ENCODE measurements at places on chromosomes 4 and X.
A peak's percentile ranks its signal among the peaks of the same experiment; 100 is the strongest.

GRCh38 chrX:38249965-38250364, 29.3 kb upstream of the SRPX start:
- no peak for DNase-seq

DNA sequence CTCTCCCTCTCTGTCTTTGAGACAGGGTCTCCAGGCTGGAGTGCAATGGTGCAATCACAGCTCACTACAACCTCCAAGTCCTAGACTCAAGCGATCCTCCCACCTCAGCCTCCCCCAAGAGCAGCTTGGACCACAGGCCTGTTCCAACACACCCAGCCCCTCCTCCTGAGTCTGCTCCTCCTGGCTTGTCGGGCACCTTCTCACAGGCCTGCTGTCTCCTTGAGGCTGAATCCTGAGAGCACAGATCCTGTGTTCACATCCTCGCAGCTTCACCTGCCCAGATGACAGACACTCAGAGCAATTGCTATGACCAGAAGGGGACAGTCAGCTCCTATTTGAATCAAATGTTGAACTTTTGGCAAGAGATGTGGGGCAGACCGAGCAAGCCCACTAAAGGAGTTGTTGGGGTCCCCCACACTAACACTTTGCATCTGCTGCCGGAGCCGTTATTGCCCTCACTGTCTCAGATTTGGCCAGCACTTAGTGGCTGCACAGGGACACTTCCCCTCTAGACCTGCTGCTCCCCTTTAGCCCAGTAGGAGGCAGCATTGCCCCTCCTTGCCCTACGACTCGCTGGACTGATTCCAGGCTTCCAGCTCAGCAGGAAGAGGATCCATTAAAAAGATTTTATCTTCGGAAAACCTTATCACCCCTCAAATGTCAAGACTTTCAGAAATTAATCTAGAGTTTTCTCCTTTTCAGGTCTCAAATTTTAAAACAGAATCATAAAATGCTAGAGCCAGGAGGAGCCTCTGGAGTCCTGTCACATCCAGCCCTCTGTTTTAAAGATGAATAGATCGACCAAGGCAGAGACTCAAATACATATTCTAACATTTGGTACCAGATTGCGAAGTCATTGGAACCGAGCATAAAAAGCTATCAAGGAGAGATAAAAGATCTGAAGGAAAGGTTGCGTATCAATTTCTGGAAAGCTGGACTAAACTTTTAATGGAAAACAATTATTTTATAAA, 113.7 kb downstream of the USP46 start:
- peak; percentile 68 for DNase-seq

- no peak for DNase-seq
These were observed 459.9 kb upstream of the BOD1L1 start for GRCh38 chr4:14087459-14087858.

GRCh38 chr4:127498366-127498765, 134.4 kb upstream of the INTU start:
- no peak for DNase-seq

GRCh38 chr4:78525559-78525958, 26.0 kb upstream of the ANXA3 start:
- DNase-seq: no peak

DNA sequence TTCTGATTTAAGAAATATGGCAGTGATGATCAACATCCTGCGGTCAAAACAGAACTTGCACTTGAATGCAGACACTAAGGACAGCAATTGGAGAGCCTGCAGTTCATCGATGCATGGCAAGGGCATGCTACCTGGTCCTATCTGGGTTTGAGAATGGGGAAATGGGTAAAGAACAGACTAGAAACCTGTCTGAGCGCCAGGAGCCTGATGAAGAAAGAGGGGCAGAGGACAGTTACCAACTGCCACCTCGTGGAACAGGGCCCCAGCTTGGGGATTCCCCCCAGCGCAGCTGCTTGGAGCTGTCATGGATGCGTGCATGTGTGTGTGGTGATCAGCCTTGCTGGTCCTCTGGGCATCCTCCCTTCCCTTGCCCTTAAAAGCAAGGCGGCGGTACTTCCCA, 30.2 kb upstream of the NKRF start:
- no peak for DNase-seq

DNA sequence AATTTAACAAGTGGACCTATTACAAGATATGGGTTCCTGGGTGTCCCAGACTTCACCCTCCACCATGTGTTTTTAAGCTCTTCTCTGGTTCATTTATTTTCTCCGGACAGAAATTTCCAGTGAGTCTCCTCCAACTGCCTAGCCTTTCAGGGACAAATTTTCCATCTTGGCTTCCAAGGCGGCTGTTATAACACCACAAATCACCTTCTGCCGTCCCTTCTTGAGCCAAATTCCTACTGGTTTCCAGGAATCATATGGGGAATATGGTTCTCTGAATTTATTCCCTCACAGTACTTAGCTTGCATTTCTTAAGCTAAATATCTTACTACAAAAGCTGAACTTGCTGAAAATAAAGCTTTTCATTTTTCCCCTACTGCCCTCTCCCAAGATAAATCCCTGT, 18.8 kb downstream of the NEXMIF start:
- DNase-seq: no peak

- no peak for DNase-seq
These were observed 28.0 kb downstream of the NYX start for GRCh38 chrX:41475191-41475590.

DNA sequence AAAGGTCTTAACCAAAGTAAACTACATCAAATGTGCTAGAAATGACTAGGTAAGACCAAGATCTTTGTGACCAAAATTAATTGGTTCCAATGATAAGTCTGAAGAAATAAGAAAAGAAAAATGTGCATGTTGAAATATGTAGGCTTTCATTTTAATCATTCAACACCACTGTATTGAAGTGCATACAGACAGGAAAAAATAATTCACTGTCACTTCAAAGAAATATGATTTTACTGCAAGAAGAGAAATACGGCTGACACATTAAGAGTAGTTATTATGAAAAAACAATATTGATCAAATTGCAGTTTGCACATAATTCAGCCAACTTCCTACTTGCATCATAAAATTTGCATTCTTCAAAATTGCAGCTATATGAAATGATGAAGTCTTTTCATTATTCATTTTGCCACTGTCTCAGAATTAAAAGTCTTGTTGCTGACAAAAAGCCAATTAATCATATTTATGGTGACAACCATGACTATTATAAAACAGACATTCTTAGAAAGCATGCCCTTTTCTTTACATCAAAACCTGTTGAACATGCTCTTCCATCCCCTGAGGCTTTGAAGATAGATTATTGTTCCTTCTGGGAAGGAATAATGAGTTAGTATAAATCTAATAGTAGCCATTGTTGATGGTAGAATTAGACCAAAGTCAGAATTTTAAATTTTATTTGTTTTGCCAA, 405.9 kb upstream of the MAD2L1 start:
- DNase-seq: peak; percentile 8

- DNase-seq: no peak
These were observed 250.0 kb downstream of the CBR4 start for GRCh38 chr4:168759959-168760527.

- DNase-seq: peak; percentile 10
These were observed 220.1 kb downstream of the AFAP1 start for GRCh38 chr4:7719354-7720174.

DNA sequence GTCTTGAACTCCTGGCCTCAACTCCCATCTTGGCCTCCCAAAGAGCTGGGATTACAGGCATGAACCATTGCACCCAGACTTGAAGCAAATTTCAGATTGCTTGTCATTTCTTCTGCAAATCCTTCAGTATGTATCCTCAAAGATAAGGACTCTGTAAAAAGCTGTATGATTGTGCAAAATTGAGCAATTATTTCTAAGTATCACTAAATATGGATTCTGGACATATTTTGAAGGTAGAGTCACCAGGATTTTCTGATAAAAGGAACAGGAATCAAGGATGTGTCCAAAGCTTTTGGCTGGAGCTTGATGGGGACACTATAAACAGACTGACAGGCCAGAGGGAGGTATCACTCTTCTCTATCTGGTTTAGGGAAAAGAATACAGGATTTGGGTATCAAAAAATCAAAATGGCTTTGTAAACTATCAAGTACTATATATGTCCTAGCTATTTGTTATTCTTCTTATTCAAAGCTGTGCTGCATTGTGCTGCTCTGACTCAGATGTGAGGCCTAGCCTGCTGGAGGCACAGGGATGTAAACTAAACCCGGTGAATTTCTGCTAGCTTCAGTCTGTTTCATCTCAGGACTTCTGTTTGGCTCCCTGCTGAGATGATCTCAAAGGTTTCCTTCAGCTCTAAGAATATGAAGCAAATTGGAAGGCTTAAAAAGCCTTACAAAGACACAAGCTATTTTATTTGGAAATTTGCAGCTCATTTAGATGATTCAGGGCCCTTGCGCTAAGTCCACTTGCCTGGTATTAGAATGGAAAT, 8.3 kb downstream of the RPS4X start:
- DNase-seq: no peak

GRCh38 chr4:183276106-183276505, 44.0 kb downstream of the CLDN22 start:
- no peak for DNase-seq

- DNase-seq: no peak
These were observed 25.1 kb downstream of the SLIT2 start for GRCh38 chr4:20276848-20277247.

DNA sequence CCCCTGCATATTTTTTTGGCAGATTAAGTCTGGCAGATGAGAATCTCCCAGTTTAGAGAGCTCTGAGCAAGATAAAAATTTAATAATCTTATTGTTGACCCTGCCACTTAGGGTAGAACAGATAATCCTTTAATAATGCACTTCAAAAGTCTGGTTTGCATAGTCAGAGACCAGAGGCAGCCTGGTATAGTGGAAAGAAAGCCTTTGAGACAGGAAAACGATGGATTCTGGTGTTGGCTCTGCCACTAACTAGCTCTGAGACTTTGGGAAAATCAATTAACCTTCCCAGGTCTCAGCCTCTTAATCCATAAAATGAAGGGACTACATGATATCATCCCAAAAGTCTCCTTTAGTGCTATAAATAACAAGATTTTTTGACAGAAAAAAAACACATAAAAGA, 824.5 kb downstream of the STIM2 start:
- no peak for DNase-seq

DNA sequence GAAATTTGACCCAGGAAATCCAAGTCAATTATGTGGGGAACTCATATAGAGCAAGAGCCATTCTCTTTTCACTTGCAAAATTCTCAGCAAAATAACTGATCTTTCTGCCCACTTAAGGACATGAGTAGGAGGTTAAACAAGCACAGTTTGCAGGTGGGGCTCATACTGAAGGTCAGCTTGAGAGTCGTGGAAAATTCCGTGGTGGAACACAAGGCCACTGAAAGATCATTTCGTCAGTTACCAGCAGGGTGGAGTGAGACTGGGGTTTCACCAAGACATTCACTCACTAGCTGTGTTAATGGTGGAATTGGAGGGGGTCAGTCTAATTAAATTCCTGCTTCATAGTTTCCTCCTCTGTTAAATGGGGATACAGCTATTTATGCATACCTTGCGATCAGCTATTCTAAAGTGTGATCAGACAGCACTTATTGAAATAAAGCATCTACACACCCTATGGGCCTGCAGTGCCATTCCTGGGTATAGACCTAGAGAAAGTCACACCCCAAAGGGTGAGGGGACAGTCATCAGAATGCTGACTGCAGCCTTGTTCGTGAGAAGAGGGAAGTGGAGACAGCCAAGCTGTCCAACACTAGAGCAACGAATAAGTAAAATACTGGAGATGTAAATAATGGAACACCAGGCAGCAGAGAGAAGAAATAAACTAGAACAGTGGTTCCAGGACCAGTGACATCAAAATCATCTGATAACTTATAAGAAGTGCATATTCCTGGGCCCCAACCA, 42.7 kb upstream of the CLNK start:
- no peak for DNase-seq

DNA sequence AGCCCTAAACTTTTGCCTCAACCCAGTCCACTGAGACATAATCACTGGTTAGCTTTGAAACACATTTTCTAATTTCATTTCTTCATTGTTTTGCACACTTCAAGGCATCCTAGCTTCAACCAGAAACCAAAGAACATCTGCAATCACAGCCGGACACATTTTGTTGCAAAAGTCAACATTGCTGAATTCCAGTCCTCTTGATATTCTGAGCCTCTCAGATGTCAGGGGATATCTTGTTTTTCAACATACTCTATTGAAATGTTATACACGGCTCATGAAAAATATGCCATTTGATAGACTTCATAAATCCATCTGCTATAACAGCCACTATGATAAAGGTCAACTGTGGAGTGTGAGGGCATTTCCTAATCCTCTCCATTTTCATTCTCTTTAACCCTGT, 241.6 kb upstream of the PUDP start:
- no peak for DNase-seq

DNA sequence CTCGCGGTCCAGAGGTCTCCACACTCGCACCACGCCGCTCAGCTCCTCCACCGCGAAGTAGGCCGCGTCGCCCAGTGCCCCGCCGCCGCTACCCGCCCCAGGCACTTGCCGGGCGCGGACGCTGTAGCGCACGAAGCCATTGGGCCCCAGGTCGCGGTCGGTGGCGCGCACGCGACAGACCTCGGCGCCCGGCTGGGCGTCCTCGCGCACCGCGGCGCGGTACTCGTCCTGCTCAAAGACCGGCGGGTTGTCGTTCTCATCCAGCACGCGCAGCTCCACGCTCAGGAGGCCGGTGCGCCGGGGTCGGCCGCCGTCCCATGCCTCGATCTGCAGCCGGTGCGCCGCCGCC, 1.4 kb downstream of the DCHS2 start:
- DNase-seq: no peak

GRCh38 chr4:153541456-153542096, 75.4 kb downstream of the TMEM131L start:
- no peak for DNase-seq

GRCh38 chrX:57353472-57354132, 67.1 kb downstream of the FAAH2 start:
- no peak for DNase-seq

DNA sequence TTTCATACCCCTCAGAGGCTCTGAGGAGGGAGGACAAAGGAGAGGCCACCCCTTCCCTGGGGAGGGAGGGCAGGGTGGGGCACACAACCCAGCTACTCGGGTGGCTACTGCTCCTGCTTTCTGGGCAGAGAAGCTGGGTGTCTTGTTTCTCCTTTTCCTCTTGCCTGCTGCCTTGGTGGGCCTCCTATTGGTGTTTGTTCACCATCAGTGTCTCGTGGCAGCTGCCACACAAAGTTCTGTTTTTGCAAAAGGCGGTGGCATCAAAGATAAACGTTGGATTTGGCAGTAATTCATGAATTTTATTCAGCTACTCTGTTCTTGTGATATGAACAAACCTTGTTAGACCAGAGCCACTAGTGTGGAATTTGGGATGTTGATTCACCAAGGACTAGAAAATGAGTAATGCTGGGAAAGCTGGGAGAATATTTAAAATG, 153.0 kb upstream of the SCML1 start:
- DNase-seq: peak; percentile 46

GRCh38 chr4:26048378-26048882, 134.4 kb downstream of the SMIM20 start:
- peak; percentile 86 for DNase-seq

GRCh38 chrX:39117101-39117500, 315.8 kb downstream of the MID1IP1 start:
- DNase-seq: no peak

- DNase-seq: peak; percentile 40
These were observed 7.6 kb downstream of the CITED1 start for GRCh38 chrX:72297953-72298730.

Data from epithelial cell of esophagus (primary cell).